ENCODE measurements at places on chromosomes 6 and 20. TPM values are rescaled to one million over a fixed set of nuclear protein-coding genes. Genes with fewer than 3 reads are reported as not detected.

CENPQ gene
- 6.9 TPM for total RNA-seq

NUS1 gene
- total RNA-seq, result 17.7 TPM

DNA sequence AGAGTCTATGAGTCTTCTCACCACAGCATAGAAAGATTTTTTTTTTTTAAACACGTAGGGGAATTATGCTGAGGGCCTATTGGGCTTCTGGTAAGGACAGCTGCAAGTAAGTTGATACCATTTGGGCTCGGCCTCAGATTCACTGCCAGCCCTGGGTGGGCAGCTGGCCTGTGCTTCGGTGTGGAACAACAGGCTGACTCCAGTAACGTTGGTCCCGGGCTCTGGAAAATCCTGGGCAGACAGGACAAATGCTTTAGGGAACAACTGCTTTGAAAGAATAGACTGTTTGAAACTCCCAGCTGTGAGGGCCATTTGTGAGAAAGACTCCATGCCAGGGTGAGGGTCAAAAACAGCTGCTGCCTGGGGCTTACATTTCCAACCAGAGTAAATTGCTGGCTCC is 366.5 kb downstream of the QKI start:
- DNase-seq, result no peak

DNA sequence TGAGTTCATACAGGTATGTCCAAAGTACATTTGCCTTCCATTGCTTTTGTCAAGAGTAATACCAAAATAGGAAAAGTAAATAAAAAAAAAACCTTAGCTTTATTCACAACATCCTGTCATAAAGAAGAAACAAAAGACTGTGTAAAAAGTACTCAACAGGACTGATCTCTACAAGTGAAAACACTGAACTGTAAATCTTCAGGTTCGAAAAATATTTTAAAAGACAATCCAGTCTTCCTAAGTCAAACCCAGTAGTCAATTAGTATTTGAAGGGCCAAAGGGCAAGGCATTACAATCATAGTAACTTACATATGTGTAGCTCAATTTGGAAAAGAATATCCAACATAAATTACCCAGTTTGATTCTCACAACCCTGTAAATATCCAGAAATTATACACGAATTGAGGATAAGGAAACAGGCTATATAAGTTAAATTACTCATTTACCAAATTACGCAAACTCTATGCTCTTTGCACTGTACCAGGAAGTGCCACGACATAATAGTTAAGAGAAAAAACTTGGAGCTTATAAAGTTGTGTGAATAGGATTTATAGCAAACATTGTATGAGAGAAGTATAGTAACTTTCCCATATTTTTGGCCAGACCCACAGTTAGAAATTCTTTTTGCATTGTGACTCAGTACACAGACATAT is 21.2 kb downstream of the PTPRK start:
- no peak for DNase-seq

DNA sequence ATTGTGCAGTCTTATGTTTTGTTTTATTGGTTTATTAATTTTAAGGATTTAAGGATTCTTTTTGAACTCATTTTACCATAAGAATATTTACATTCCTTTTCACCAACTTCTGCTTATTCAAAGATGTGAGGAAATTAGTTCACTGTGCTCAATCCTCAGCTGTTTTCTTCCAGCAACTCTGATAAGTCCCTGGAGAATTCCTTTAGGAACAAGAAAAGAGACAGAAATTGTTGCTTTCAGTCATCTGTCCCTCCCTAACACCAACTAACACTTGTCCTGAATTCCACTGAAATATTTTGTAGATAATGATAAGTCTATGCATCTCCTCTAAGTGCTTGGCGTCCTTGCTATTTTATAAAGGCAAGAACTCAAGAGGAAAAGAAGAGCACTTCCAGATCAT is 334.8 kb upstream of the MARCKS start:
- DNase-seq, result no peak
